ENCODE measurements at places on chromosomes 4 and X.

DNA sequence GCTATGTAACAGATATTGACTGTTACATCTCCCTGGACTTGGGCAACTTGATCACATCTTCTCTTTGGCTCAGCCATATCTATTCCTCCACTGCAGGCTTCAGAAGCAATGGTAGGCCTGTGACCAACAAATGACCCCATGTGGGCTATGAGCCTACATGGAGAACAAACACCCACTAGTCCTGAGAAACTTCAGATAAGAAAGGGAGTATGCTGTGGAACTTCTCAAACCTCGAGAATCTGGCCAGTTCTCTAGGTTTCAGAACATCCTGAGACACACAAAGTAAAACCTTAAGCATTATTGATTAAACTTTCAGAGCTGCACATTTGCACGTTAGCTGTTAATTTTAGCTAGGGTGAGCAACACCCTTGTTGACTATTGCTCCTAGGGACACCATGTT, 16.3 kb downstream of the RBMX2 start:
- no peak for DNase-seq

- no peak for DNase-seq
Measured at GRCh38 chrX:124030520-124030919, 69.0 kb downstream of the STAG2 start.

DNA sequence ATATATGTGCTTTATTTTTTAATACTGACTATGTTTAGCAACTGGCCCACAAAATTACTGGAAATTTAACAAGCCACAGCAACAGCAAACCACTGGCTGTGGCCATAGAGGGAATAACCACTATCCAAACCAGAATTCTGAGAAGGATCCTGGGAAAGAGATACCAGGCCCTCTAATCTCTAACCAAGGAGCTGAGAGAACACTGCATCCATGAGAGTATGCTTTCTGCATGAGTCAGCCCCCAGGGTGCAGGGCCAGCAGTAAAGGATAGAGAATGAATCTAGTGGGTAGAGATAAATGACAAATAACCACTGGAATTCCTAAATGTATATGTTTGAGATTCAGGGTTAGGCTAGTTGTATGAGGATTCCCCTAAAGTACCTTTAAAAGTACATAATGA, 221.8 kb downstream of the KIT start:
- no peak for DNase-seq

- DNase-seq = peak; percentile 45
Measured at GRCh38 chr4:112296949-112297880, at the start of gene ALPK1. ALPK1 (plus strand) TSS chr4:112297369.

GRCh38 chr4:84708406-84709135, 125.6 kb downstream of the CDS1 start:
- DNase-seq = no peak

DNA sequence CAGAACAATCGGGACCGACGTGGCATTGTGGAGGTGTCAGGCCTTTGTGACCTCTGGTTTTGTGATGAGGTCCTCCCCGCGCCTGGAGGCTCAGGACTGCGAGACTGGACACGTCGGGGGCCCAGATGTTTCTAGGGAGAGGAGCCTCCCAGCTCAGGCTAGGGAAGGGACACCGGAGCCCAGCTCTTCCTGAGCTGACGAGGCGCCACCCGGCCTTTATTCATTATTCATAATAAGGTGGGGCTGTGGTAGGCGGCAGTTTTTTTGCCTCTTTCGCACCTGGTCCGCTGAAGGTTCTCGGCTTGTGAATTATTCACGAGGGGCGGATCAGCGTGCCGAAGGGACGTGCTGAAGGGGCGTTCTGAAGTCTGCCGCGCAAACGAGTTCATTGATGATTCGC, 2.3 kb upstream of the UBA1 start:
- no peak for DNase-seq

DNA sequence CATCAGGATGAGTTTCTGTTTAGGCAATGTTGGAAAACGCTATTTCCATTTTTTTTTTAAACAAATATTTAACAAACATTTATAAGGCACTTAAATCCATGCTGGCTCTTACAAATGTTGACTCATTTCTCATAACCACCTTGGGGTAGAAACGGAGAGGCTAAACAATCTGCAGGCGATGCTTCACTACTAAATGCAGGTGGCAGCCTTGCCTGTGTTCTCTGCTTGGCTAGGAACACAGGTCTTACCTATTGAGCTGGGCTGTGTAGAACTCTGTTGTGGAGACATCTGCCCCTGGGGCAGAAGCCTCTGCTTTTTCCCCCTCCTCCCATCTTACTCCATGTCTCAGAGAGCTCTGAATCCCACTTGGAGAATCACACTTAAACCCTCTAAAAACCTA, 1.4 kb upstream of the CXCL1 start:
- DNase-seq = no peak

- DNase-seq = no peak
Measured at GRCh38 chrX:69107231-69107739, 58.0 kb downstream of the PJA1 start.

- no peak for DNase-seq
Measured at GRCh38 chr4:109658871-109659410, 44.3 kb downstream of the CASP6 start.

DNA sequence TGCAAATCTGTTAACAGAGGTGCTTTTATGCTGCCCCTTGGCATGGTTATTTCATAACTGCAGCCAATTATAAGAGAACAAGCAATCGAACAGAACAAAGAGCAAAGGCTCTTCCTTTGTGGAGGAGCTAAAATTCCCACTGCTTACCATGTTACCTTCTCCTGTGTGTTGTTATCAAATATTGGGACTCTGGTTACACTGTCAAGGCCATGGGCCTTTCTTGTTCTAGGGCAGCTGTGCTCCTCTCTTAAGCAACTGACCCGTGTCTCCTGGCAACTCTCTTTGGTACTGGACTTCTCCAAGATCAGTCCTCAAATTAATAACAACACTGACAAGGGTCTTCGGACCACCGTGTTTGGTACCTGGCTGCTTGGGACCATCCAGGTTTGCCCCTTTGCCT, 12.1 kb upstream of the OPN1LW start:
- DNase-seq = no peak

- peak; percentile 21 for DNase-seq
Measured at GRCh38 chr4:69984030-69984443, 11.7 kb upstream of the STATH start.
